ENCODE measurements at places on chromosomes 3 and 15.

DNA sequence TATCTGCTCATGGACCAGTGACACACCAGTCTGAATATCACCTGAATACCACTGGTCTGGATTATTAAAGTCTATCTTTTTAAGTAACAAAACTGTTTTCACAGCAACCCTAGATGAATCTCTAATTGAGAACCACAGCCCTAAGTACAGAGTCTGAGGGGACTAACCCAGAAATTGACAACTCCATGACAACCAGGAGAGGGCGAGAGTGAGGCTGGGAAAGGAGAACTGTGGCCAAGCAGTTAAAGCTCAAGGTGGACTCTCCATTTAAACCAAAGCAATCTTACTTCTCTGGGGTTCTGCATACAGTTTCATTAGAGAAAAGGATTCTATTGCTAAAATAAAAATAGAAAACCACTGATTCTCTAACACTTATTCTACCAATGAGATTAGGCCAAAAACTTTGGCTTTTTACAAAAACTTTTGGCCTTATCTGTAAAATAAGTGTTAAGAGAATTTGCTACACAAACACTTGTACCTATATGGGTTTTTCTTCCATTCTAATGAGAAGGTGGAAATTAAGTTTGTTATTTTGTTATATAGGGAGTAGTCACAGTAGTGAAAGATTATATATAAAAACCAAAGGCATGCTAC is 11.4 kb downstream of the NEK10 start:
- peak; percentile 42 for DNase-seq

GRCh38 chr3:138539352-138539751 is 54.7 kb downstream of the CEP70 start:
- no peak for DNase-seq

DNA sequence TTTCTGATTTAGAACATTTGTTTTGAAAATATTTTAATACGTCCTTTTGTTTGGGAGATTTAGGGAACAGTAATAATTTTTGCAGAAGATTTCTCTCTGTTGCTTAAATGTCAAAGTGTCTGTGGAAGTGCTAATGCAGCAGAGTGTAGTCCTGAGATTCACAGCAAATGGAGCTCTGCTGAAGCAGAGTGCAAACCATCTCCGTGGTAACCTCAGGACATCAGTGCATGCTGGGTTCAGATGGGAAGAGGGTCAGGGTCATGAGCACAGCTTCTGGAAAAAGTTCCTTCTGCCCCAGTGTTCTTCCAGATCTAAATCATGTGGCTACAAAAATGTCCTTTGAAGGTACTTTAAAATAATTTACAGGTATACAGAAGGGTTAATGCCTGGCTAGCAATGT is 39.9 kb upstream of the SLC9A9 start:
- DNase-seq: no peak

- peak; percentile 55 for DNase-seq
These were observed 8.5 kb upstream of the ILDR1 start for GRCh38 chr3:122030381-122031122.

- no peak for DNase-seq
These were observed 46.7 kb downstream of the PARP14 start for GRCh38 chr3:122727294-122727693.

GRCh38 chr3:81216192-81216591 is 545.3 kb downstream of the GBE1 start:
- DNase-seq: no peak

DNA sequence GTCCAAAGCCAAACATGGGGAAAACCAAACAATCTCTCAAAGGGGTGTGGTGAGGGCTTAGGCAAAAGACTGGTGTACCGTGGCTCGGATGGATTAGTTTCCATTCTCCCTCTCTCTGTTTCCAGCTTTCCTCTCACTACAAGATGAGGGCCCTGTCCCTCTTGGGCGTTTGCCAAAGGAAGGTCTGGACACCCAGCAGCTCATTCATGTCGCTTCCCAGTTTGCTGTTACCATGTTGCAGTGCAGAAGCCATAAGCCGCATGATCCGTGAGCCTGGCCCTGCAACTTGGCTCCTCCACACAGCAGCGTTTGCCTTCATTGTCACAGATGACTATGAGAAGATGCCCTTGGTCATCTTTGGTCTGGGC is 92.2 kb downstream of the APBA2 start:
- DNase-seq: peak; percentile 25

GRCh38 chr15:37921527-37922385 is 12.7 kb upstream of the TMCO5A start:
- no peak for DNase-seq

DNA sequence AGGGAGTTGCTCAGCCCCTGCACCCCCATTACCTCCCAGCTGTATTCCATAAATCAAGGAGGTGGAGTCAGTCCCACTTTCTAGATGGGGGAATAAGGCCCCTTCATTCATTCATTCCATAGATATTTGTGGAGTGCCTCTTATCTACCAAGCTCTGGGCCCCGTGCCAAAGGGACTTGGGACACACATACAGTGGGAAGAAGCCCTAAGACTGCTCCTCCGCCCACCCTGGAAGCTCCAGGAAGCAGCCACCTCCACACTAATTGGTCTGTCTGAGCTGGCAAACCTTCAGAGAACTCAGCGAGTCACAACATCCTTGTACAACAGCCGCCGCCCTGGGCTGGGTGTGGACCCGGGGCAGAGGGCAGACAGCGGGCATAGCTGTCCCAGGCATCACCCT is 6.4 kb downstream of the STRA6 start:
- no peak for DNase-seq

GRCh38 chr3:42262525-42262924 is 3.5 kb downstream of the CCK start:
- DNase-seq: no peak

DNA sequence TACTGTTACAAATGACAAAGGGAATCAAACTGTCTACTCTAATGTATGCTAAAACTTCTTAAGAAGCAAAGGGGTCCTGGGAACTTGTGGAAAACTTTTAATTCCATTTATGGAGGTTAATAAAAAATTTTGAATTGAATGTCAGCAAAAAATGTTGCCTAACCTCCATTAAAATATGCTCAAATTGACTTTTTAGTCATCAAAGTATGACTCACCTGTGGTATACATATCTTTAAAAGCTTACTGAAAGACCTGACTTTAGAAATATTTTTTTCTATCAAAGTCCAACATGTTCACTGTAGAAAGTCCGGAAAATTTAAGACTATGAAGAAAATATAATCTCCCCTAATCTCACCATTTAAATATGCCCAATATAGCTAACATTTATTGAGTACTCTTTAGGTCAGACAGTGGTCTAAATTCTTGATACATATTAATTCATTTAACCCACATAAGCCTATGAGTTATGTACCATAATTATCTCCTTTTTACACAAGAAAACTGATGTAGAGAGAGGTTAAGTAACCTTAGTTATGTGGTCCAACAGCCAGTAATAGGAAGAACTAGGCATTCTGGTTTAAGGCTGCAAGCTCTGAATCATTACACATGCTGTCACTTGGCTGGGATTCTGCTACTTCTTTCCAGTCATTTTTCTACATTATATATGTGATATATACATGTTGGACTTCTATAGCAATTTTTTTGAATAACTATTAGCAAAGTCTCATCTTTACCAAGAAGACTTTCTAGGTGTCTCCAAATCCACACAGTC is 83.6 kb downstream of the PDZRN3 start:
- DNase-seq: no peak

DNA sequence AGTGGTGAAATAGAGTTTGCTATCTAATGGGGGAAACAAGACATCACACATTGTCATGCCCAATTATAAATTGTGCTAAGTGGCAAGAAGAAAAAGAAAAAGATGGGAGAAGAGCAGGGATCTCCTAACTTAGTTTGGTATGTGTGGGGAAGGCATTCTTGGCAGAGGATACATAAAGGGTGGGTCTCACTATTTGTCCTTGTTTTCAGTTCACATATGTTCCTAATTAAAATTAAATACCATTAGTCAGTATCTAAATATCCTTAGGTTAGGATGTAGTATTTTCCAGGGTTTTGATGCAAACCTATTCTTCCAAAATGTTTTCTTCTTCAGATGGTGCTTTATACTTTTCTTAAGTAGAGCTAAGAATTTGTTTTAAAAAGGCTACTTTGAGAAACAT is 173.7 kb downstream of the B3GALNT1 start:
- no peak for DNase-seq

DNA sequence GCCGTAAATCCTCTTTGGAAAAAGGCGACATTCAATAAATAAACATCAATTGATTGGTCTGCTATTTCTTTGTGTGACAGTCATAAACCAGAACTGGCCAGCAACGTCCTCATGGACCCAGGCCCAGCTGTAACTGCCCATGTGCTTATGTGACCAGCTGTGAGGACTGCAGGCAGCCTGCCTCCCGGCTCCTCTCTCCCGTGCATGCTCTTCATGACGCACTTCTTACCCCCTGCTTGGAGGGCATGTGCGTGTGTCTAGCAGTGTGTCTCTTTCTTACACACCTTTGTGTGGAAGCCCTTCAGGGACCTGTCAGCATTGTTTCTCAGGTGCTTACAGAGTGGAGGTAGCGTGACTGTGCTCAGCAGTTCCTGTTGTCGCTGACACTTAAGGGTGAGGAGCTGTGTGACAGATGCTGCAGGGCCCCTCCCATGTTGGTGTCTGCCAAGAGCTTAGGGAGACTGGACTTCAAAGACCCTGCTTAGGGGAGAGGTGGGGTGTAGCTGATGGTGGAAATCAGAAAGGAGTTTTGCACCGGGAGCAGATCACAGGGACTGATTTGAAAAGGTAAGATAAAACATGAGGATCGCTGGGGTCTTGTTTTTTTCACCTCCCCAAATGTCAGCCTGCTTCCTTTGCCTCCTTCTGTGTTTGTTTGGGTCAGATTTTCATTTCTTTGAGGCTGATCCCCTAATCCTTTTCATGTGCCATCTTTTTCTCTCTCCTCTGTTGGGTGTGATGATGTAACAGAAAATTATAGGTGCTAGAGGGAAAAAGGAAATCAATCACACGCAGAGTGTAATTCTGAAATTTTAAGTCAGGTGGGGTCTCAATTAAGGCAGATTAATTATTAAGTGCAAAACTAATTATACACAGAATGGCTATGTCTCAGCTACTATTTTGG is 2.1 kb downstream of the PODXL2 start:
- no peak for DNase-seq

DNA sequence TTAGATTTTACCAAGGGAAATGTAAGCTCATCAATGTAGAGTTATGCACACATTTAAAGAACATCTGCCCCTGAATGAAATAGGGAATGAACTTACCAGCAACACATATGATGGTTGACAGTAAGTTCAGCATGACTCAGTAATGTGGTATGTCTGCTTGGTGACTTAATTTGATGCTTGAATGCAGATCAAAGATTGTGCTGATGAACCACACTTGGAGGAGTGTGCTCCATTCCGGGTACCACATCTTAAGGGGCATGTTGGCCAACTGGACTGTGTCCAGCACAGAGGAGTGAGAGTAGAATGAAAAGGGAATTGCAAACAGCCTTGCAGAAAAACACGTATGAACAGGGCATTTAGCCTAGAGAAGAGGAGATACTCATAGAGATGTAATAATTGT is 171.0 kb upstream of the RARB start:
- DNase-seq: no peak

GRCh38 chr15:70566047-70566835 is 197.1 kb downstream of the UACA start:
- DNase-seq: no peak

DNA sequence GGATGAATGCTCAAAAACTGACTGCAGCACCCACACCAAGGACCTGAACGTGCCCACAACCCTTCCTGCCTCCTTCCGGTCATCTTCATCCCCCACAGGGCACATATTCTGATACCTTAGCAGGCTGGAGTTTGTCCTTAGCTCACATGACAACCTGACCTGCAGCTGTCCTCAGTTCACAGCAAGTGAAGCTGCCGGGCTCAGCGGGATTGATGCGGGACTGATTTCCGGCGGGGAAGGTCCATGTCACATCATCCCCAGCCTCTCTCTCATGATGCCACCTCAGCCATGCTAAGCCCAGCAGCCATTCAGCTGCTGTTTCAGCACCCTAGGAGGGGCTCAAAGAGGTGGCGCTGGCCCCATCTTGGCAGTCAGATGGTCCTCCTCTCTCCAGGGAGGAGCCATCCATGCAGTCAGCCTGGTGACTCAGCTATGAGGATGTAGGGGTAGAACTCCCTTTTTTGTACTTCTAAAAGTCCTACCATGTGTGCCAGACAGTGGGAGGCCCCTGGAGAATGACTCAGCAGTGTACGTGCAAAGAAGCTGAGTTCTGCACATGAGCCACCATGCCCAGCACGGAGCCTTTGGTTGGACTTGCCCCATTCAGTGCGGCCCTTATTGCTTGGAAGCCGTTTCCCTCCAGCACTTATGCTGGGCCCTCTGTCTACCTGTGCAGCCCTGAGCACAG is 9.5 kb downstream of the CA12 start:
- no peak for DNase-seq

GRCh38 chr3:30350011-30350410 is 256.4 kb upstream of the TGFBR2 start:
- DNase-seq: no peak

- no peak for DNase-seq
These were observed 13.0 kb downstream of the GLB1 start for GRCh38 chr3:33083958-33084357.

DNA sequence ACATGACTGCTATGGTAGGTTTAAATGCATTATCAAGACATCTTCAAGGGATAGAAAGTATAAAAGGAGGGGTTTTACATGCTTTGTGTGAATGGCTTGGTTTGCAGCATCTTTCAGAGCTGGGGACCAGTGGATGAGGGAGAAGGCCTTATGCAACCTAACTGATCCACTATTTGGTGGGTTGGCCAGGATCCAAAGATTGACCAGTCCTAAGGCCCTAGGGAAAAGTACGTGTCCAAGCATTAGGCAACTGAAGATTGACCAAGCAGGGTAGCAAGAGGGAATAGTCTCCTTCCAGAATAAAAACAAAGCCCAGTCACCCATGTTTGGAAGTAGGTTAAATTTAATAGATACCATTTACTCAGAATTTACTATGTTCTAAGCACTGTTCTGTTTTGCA is 509.3 kb downstream of the EPHB1 start:
- no peak for DNase-seq
